Stimulated activated CD4-positive, alpha-beta T cell treated with anti-CD3 and anti-CD28 coated beads, TNF-alpha, amount 100 ng/mL, for 1 hour (primary cell): ENCODE measurements at places on chromosomes 6 and 20.

GRCh38 chr6:134134654-134135053, 82.2 kb upstream of the SLC2A12 start:
- DNase-seq, result no peak

DNA sequence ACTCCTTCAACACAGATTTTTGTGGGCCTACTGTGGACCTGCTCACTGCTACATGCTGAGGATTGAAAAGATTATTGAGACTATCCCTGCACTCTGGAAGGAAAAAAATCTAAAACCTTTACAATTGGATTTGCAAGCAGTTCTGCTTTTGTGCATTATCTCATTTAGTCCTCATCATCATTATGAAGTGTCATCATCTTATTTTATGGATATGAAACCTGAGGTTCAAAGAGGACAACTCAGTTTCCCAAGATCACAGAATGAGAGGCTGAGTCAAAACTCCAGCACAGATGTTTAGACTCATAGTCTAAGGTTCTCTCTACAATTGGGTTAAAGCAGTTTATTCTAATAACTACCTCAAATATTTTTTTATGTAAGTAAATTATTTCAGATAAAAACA, 160.2 kb upstream of the MARCKS start:
- no peak for DNase-seq

- DNase-seq, result no peak
Measured at GRCh38 chr6:15254070-15254975, 8.5 kb downstream of the JARID2 start.

DNA sequence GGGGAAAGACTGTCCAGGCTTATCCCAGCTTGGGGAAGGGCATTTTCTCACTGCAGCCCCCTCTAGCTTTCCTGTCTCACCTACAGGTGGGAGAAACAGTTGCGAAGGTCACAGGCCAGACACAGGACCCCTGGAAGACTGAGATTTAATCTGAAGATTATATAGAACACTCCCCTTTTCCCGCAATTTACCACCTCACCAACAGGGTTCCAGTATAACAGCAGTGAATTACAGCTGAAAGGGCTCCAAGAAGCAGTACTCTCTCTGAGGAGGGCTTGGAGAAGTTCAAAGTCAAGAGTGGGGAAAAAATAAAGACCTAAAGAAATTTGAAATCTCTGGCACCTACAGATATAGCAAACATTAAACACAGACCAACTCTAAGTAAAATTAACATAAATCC, 111.9 kb downstream of the ANKRD60 start:
- DNase-seq, result no peak

- DNase-seq, result no peak
Measured at GRCh38 chr20:11063444-11063843, 389.6 kb upstream of the JAG1 start.

- no peak for DNase-seq
Measured at GRCh38 chr6:91498576-91498975, 911.7 kb upstream of the MAP3K7 start.

DNA sequence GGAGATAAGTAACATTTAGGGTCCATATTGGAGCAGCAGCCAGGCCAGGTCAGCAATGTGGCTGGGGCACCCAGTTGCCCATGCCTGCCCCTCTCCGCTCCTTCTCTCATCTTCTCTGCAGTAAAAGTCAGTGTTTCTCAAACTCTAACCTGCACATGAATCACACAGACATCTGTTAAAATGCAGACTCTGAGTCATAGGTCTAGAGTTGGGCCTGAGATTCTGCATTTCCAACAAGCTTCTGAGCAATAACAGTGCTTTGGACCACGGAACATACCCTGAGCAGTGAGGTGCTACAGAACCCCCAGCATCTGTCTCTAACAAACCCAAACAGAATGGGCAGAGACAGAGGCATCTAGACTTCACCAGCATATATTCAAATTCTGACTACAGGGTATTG, 10.1 kb downstream of the PHF10 start:
- DNase-seq, result no peak

GRCh38 chr6:156710479-156710878, 66.7 kb upstream of the ARID1B start:
- no peak for DNase-seq
